ENCODE measurements at places on chromosomes 3 and 15.

DNA sequence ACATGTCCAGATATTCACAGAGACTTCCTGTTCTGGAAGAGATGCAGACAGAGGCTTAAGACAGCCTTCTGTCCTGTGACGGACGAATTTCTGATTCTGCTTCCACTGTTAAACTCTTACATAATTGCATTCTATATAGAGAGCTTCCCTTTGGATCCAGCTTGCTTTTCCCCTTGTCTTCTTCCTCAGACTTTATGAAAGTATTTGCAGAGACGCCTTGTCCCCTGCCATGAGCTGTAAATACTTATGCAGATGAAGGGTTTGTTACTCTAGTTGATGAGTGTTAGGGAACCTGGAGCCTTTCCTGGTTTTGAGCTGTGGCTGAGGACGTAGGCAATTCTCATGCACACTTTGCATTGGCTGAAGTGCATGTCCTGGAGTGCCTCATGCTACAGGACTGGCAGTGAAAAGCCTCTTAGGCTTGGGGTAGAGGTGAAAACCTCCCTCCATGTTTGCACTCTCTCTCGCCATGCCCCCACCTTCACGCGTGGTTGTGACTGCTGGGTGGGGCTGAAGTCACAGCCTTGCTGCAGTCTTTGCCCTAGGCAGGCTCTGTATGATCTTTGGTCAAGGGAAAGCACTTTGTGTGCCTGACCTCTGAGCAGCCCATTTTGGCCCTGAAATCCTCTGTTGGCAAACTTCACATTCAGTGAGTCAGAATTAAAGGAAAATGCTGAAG, 286.6 kb downstream of the PTPRG start:
- DNase-seq = no peak

- DNase-seq = no peak
These were observed 7.0 kb upstream of the HHATL start for GRCh38 chr3:42709621-42710020.

GRCh38 chr15:73601451-73602445, 31.4 kb downstream of the NPTN start:
- DNase-seq = no peak

- DNase-seq = no peak
These were observed 282.5 kb downstream of the ULK4 start for GRCh38 chr3:41679374-41679773.

DNA sequence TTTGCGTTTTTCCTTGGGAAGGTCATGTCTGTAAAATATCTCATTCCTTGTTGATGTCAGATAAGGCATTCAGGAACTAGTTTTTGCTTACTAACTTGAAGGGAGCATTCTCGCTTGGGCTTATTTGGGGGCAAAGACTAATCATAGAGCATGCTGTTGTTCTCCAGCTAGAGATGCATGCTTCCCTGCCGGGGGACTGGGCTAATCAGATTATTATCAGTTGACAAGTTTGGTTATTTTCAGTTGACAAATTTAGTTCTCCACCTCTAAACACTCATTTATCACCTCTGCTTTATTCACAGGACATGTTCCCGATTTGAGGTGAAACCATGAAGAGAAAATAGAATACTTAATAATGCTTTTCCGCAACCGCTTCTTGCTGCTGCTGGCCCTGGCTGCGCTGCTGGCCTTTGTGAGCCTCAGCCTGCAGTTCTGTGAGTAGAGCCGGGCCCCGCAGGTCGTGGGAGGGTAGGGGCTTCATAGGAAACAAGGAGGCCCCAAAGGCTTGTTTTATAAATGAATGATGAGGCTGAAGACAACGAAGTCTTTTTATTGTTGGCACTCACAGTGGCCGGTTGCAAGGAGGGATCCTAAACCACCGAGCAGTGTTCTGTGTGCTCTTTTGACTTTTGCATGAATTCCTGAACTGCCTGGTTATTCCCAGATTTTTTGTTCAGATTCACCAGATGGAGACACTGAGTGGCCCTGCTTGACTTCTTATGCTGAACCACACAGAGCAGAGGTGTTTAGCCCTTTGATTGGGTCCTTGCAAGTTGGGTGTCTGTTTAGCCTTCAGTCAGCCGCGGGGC, 28.4 kb downstream of the PXYLP1 start:
- DNase-seq = no peak

DNA sequence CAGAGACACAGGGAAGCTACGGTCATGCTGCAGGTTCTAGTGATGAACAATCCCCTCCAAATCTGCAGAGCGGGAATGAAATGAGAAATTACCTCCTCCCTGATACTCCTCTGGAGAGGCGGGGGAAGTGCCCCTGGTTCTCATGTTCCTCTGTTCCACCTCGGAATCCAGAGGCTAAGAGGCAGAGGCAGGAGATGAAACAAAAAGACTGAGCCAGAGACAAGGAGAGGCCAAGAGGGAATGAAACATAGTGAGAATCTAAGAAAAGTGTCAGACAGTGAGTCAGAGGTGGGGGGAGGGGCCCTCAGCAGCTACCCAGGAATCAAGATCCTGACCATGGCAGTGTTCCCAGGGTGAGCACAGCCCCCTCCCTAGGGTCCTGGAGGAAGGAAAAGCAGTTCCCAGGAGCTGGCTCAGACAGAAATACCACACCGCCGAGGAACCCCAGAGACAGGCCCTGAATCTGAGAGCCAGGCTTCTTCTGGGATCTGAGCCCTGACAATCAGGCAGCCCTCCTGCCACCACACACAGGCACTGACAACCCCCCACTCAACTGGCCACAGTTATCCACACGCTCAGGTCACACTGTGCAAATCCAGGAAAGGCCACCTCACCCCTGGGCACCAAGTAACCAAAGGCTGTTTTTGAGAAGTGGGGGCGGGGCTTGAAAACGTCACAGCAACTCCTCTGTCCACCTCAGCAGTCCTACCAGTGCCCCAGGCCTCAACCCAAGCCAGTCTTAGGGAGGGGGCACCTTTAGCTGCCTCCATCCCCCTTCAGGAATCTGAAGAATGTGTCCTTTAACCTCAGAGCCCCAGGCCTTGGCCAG, 2.4 kb downstream of the CSRNP1 start:
- DNase-seq = peak; percentile 40

GRCh38 chr15:98085003-98085639, 124.6 kb downstream of the ARRDC4 start:
- peak; percentile 58 for DNase-seq

DNA sequence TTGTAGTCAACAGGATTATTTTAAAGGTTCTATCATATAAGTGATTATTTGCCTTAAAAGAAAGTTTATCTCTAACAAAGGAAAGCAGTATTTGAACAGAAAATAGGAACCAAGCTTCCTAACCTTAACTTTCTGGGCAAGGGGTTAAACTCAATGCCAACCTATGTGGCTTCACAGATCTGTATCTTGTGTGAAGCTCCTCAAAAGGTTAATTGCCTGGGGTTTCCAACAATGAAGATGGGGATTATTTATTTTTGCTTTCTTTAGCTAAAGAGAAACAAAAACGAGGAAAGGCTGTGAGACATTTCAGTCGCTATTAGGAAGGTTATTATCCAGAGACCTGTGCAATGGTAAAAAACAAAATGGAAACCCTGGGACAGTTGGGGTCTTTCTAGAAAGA, 1.1 kb upstream of the WDR82 start:
- DNase-seq = no peak

DNA sequence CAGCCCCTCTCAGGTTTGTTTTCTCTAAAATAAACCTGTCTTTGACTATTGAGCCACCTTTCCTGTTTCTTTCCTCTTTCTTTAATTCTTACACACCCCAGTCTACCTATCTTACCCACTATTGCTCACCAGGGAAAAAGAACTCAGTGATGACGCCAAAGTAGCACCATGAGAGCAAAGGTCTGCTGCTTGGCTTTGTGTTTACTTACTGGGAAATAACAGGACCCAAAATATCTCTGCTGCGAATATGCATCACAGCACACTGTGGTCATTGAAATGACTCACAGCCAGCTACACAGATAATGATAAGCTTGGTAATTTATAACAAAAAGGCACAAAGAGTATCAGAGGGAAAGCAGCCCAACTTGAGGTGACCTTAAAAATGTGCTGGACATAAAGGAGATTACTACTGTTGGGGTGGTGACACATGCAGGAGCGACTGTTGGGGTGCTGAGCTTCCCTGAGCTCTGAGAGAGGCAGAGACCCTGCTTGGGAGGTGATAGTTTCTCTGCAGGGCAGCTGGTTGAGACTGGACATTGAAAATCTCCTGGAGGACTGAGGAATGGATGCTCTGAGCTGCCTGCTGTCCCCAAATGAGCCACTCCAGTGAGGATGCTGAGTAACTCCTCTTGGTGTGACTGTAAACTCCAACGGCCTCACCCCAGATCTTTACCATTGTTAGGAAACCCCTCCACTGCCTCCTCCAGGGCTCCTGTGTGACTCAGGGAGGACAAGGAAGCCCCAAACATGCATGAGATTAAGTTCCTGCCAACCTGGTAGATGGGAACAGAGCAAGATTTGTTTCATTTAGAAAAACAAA, 14.5 kb downstream of the EFCAB12 start:
- DNase-seq = peak; percentile 46

DNA sequence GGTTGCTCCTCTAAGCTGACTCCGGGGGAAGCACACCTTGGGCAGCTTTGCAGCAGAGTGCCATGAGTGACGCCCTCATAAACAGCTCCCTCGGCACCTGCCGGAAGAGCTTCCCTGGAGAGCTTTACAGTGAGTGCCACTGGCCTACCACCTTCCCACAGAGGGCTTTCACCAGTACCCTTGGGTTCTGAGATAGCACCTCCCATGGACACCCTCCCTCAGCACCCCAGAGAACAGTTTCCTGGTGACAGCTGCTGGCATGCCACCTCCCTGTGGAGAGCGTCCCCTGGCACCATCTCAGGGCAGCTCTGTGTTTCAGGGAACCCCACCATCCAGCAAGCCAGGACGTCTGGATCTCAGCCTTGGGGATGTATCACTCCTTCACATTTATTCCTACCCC, 49.1 kb downstream of the RUBCN start:
- DNase-seq = no peak

GRCh38 chr15:70160803-70161565, 63.3 kb upstream of the TLE3 start:
- DNase-seq = no peak

DNA sequence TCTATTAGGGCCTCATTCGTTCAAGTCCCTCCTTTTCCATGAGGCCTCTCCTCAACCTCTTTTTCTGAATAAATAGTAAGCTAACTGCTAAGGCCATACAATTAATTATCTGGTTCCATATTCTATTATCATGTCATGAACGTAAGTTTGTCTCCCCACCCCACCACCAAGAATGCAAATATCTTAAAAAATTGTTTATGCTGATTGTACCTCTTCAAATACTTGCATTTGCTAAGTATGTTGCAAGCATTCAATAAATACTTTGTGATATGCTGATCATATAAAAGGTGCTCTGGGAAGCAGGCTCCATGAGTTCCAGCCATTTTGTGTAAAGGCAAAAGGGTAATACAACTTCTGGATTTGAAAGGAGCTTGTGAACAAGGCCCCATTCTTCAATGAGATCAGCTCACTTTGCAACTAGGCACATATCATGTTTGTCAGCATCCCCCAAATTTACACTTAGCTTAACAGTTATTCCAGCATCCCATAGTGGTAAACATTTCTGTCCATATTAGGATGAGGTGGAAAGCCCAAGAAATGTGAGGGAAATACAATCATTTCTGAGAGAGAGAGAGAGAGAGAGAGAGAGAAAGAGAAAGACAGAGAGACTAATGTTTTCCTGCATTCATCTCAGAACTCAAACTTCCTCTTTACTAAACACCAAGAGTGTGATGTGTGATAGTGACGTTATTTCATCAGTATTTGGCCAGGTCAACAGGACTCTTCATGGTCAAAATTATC, 33.2 kb downstream of the SLC12A8 start:
- no peak for DNase-seq

DNA sequence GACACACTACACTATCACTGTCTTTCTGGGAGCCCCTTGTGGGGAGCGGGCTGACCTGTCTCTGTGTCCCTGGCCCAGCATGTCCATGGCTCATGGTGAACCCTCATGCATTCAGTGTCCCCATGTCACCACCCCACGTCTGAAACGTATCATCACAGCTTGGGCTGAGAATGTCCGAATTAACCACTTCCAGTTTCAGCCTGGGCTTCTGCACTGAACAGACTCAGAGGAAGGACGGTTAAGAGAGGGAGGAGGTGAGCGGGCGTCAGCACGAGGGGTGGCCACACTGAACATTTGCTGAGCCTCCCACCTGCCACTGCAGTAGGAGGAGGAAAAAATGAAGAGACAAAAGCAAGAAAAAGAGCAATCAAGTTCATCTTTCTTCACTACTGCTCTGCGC, 30.5 kb downstream of the ATP2B2 start:
- no peak for DNase-seq

GRCh38 chr3:27976933-27977332, 254.8 kb upstream of the EOMES start:
- no peak for DNase-seq

DNA sequence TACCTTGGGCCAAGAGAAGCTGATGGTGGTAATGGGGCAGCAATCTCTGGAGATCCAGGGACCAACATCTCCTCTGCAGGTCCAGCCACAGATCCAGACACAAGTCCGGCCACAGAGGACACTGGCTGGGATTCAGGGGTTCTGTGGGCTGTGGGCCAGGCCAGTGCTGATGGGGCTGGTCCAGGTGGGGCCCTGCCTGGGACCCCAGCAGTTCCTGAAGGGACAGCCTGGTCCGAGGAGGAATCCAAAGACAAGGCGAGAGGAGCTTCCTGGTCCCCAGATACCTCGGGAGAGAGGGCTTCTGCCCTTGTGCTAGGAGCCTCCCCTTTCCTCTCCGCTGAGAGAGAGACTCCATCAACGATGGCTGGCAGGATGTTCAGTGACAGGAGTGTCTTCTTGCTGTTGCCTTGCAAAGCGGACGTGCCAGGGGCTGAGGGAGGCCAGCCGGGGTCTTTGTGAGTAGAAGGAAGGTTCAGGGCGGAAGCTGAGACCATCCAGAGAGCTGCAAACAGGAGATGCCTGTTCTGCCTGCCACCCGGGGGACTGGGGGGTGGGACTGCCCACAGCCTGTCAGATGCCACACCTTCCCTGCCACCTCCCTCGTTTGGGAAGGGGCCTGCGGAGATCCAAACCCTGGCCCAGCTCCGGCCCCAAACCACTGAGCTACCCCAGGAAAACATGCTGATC, 24.5 kb upstream of the GOLGA6C start:
- DNase-seq = no peak

DNA sequence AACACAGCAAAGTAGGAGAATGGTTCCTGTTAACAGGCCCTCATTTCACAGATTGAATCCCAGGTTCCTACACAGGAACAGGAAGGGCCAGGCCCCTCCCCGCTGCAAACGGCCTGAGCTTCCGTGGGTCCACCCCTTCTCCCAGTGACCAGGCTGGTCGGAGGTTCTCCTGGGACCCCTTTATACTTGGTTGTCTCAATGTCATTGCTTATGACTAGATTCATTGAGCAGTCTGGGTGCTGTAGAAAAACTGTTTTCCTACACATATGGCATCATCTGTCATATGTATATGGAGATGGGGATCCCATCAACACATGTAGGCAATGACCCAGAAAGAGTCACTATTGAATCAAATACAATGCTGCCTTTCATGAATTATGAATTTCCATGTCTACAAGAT, 3.8 kb downstream of the C3orf85 start:
- DNase-seq = no peak

Data from SW480 (cell line).